ENCODE measurements at places on chromosomes 7 and 10. TPM values are rescaled to one million over a fixed set of nuclear protein-coding genes. Genes with fewer than 3 reads are reported as not detected.

ZNF775 gene
- total RNA-seq = 2.0 TPM

CYP26C1 gene
- not detected for total RNA-seq

OR13A1 gene
- not detected for total RNA-seq

PCGF5 gene
- total RNA-seq = 22.5 TPM

ADCY1 gene
- 3.5 TPM for total RNA-seq

ELMO1 gene
- total RNA-seq = 4.7 TPM

SEPTIN14 gene
- not detected for total RNA-seq

SVOPL gene
- not detected for total RNA-seq

CPED1 gene
- total RNA-seq = 1.7 TPM

PAX4 gene
- not detected for total RNA-seq

CDHR1 gene
- total RNA-seq = 8.8 TPM

COL13A1 gene
- 3.0 TPM for total RNA-seq

LIPF gene
- not detected for total RNA-seq

GOLGA7B gene
- 0.50 TPM for total RNA-seq

FAM20C gene
- 48.5 TPM for total RNA-seq

LLCFC1 gene
- total RNA-seq = not detected

CLDN4 gene
- total RNA-seq = 6.2 TPM

IL15RA gene
- 2.2 TPM for total RNA-seq

METTL2B gene
- 37.3 TPM for total RNA-seq

CXCL12 gene
- total RNA-seq = not detected

INA gene
- 1.0 TPM for total RNA-seq

Data from mammary epithelial cell (primary cell).